ENCODE measurements at places on chromosomes 2 and 18.

DNA sequence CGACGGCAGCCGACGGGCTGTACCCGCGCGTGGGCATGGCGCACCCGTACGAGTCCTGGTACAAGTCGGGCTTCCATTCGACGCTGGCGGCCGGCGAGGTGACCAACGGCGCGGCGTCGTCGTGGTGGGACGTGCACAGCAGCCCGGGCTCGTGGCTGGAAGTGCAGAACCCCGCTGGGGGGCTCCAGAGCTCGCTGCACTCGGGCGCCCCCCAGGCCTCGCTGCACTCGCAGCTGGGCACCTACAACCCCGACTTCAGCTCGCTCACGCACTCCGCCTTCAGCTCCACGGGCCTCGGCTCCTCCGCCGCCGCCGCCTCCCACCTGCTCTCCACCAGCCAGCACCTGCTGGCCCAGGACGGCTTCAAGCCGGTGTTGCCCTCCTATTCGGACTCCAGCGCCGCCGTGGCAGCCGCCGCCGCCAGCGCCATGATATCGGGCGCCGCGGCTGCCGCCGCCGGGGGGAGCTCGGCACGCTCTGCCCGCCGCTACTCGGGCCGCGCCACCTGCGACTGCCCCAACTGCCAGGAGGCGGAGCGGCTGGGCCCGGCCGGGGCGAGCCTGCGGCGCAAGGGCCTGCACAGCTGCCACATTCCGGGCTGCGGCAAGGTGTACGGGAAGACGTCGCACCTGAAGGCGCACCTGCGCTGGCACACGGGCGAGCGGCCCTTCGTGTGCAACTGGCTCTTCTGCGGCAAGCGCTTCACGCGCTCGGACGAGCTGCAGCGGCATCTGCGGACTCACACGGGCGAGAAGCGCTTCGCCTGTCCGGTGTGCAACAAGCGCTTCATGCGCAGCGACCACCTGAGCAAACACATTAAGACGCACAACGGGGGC lies 2.0 kb downstream of the SP9 start:
- H3K27ac ChIP-seq = no peak overlapping the region
- peaks cover 24% of the 10 kb centered on the region for H3K36me3 ChIP-seq
- peaks cover 11% of the 10 kb centered on the region for H3K4me1 ChIP-seq
- peak; percentile 52 for ATAC-seq

- peak overlapping the region; percentile 75 for H3K4me3 ChIP-seq
- no peak for ATAC-seq
- H3K36me3 ChIP-seq = peaks cover 11% of the 10 kb centered on the region
- no peaks in the 10 kb centered on the region for H3K4me1 ChIP-seq
- peaks cover 53% of the 10 kb centered on the region for H3K27me3 ChIP-seq
Observed at GRCh38 chr18:25349926-25350487, 2.0 kb downstream of the ZNF521 start.

GRCh38 chr18:48036226-48036625 lies 105.8 kb upstream of the SMAD2 start:
- no peaks in the 10 kb centered on the region for H3K4me1 ChIP-seq
- ATAC-seq = no peak
- no peaks in the 10 kb centered on the region for H3K27me3 ChIP-seq
- no peaks in the 10 kb centered on the region for H3K36me3 ChIP-seq
- H3K4me3 ChIP-seq = no peak overlapping the region

DNA sequence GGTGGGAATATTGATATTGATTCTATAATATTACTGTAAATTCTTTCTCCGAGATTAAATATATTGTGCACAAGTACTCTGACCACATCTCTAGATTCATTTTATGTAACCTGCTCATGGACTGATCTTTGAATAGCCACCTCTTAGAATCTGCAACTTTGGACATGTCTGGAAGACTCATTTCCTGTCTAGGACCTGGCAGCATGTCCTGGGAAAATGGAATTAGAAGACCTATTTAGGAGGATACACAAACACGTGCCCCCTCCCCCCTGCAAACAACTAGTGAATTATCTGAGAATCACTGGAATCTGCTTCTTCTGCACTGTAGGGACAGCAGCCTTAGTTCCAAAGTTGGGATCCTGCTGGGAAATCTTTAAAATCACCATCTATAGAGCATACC lies 94.1 kb downstream of the UBE2E3 start:
- H3K4me1 ChIP-seq = no peaks in the 10 kb centered on the region
- H3K27me3 ChIP-seq = no peaks in the 10 kb centered on the region
- no peak overlapping the region for H3K4me3 ChIP-seq
- no peaks in the 10 kb centered on the region for H3K36me3 ChIP-seq
- no peak for ATAC-seq
- no peak overlapping the region for H3K27ac ChIP-seq

- peak; percentile 69 for ATAC-seq
- H3K27ac ChIP-seq = peak within 1 kb of the TSS; percentile 87
- peaks cover 6% of the 10 kb centered on the region for H3K4me1 ChIP-seq
- H3K4me3 ChIP-seq = peak within 1 kb of the TSS; percentile 80
Observed at GRCh38 chr2:10043256-10043905, at the start of gene KLF11. Gene KLF11, plus strand, starts transcription at chr2:10043550. Its CDS starts 167 bp downstream, at chr2:10043717.

- H3K27ac ChIP-seq = no peak overlapping the region
- H3K27me3 ChIP-seq = peaks cover under 1% of the 10 kb centered on the region
- H3K36me3 ChIP-seq = no peaks in the 10 kb centered on the region
- H3K4me3 ChIP-seq = no peak overlapping the region
Observed at GRCh38 chr18:50590593-50590992, 30.7 kb downstream of the MAPK4 start.

DNA sequence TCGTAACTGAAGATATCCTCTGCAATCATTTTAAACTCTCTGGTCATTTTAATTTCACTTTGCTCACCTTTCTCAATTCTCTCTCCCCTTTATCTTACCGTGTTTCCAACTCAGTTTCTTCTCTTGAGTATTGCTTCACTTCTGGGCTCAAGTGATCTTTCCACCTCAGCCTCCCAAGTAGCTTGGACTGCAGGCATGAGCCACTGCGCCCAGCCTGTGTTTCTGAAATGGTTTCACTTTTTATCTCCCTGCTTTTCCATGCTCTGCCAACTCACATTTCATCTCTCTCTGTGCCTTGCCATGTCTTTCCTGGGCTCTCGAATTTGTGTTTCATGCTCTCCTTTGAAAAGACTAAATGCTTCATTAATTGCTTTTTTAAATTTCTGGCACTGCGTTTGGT lies 30.5 kb upstream of the TMEM131 start:
- H3K36me3 ChIP-seq = no peaks in the 10 kb centered on the region
- no peak for ATAC-seq
- H3K27me3 ChIP-seq = peaks cover 18% of the 10 kb centered on the region
- peaks cover 15% of the 10 kb centered on the region for H3K4me1 ChIP-seq
- H3K27ac ChIP-seq = peak overlapping the region; percentile 65

- no peak for ATAC-seq
- H3K27me3 ChIP-seq = no peaks in the 10 kb centered on the region
- no peaks in the 10 kb centered on the region for H3K36me3 ChIP-seq
- H3K27ac ChIP-seq = no peak overlapping the region
- H3K4me3 ChIP-seq = no peak overlapping the region
- peaks cover 3% of the 10 kb centered on the region for H3K4me1 ChIP-seq
Observed at GRCh38 chr2:98896944-98897343, 39.1 kb downstream of the CRACDL start.

DNA sequence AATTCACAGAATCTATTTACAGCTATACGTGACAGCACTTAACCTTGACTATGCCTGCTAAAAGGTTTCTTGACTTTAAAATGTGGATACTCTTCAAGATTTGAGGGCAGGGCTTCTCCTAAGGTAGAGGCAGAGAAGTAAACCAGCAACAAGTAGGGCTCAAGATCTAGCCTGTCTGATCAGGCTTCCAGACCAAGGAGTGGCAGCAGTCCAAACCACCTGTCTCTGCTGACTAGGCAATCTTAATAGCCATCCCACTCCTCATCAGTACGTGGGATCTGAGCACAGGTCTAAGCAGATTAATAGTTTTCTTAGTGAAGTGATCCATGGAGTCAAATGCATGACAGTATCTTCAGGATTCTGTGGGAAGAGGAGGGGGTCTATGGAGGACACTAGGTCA lies 100.4 kb downstream of the GPD2 start:
- peaks cover 7% of the 10 kb centered on the region for H3K4me1 ChIP-seq
- H3K27me3 ChIP-seq = no peaks in the 10 kb centered on the region
- no peak overlapping the region for H3K4me3 ChIP-seq

GRCh38 chr18:57040175-57040574 lies 106.7 kb upstream of the BOD1L2 start:
- H3K4me1 ChIP-seq = no peaks in the 10 kb centered on the region
- no peak overlapping the region for H3K4me3 ChIP-seq
- no peaks in the 10 kb centered on the region for H3K36me3 ChIP-seq
- no peak for ATAC-seq
- H3K27ac ChIP-seq = no peak overlapping the region

- H3K4me1 ChIP-seq = no peaks in the 10 kb centered on the region
- no peaks in the 10 kb centered on the region for H3K27me3 ChIP-seq
- H3K4me3 ChIP-seq = no peak overlapping the region
- H3K27ac ChIP-seq = peak overlapping the region; percentile 61
- ATAC-seq = no peak
Observed at GRCh38 chr18:46134920-46135675, 30.9 kb downstream of the HAUS1 start.

DNA sequence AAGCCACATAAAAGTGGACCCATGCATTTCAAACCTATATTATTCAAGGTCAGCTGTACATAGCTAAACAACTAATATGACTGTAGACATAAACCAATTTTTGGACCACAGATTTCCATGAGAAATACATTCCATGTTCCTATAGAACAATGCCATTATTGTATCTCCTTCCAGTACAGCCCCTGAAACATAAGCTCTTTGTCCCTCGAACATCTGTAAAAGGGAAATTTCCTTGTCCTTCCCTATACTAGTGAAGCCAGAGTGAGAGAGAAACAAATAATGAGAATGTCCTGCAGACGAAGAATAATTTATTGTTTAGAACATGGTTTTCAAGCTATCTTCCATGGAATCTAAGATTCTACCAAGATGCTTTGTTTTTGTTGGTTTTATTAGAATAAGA lies 75.3 kb downstream of the GORASP2 start:
- ATAC-seq = no peak
- H3K27ac ChIP-seq = no peak overlapping the region
- peaks cover 7% of the 10 kb centered on the region for H3K4me1 ChIP-seq
- H3K27me3 ChIP-seq = no peaks in the 10 kb centered on the region
- H3K4me3 ChIP-seq = no peak overlapping the region
- peaks cover 91% of the 10 kb centered on the region for H3K36me3 ChIP-seq

DNA sequence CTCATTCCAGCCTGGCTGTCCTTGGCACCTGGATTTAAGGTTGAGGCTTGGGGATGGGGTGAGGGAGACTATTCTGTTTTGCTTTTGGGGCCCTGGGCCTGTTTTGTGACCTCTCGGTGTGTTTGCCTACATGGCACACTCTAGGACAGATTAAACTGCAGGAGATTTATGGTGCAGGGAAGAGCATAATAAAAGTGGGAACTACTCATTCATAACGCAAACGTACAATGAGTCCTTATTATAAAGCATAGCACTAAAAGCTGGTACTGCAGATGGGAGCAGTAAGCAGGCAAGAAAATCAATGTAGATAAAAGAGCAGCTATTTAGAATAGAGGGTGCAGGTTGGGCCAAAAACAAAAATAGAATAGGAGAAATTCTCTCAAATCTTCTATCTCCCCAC lies 238.4 kb downstream of the ACTR3 start:
- H3K4me1 ChIP-seq = no peaks in the 10 kb centered on the region
- H3K27ac ChIP-seq = no peak overlapping the region
- no peak for ATAC-seq
- no peaks in the 10 kb centered on the region for H3K36me3 ChIP-seq
- H3K27me3 ChIP-seq = peaks cover 16% of the 10 kb centered on the region

GRCh38 chr18:28768791-28769768 lies 592.1 kb upstream of the CDH2 start:
- no peaks in the 10 kb centered on the region for H3K4me1 ChIP-seq
- no peak overlapping the region for H3K4me3 ChIP-seq
- ATAC-seq = no peak
- no peaks in the 10 kb centered on the region for H3K36me3 ChIP-seq
- no peak overlapping the region for H3K27ac ChIP-seq

GRCh38 chr2:205405194-205405593 lies 277.1 kb upstream of the NRP2 start:
- H3K27me3 ChIP-seq = no peaks in the 10 kb centered on the region
- H3K4me3 ChIP-seq = no peak overlapping the region
- no peaks in the 10 kb centered on the region for H3K4me1 ChIP-seq
- H3K36me3 ChIP-seq = no peaks in the 10 kb centered on the region
- ATAC-seq = peak; percentile 70

GRCh38 chr2:171521361-171522051 lies 768 bp upstream of the CYBRD1 start:
- H3K36me3 ChIP-seq = no peaks in the 10 kb centered on the region
- H3K27me3 ChIP-seq = peaks cover 34% of the 10 kb centered on the region
- no peaks in the 10 kb centered on the region for H3K4me1 ChIP-seq
- peak overlapping the region; percentile 66 for H3K4me3 ChIP-seq
- no peak overlapping the region for H3K27ac ChIP-seq

- no peak overlapping the region for H3K27ac ChIP-seq
- no peaks in the 10 kb centered on the region for H3K36me3 ChIP-seq
- H3K4me1 ChIP-seq = no peaks in the 10 kb centered on the region
- ATAC-seq = no peak
Observed at GRCh38 chr18:44409515-44409914, 271.2 kb upstream of the SETBP1 start.

DNA sequence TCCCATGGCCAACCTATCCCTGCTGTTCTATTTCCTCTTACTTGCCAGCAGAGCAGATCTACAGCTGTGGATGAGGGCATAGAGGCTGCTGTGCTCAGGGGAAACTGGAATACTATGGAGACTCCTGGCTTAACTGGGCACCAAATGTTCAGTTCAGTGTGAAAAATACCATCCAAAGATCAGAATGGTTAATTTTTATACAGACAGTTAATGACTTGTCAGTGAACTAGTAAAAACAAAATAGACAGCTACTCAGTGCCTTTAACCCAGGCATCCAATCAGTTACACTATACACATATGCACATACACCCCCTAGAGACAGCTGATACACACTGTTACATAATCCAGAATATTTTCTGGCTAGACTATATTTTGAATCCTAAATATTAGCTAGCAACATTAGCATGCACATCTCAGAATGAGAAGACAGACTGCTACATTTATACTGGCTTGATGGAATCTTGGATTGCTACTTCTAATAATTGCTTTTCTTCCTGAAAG lies 59.1 kb upstream of the WIPF1 start:
- ATAC-seq = no peak
- no peaks in the 10 kb centered on the region for H3K27me3 ChIP-seq

- H3K27ac ChIP-seq = no peak overlapping the region
- no peak overlapping the region for H3K4me3 ChIP-seq
- no peaks in the 10 kb centered on the region for H3K27me3 ChIP-seq
- no peaks in the 10 kb centered on the region for H3K36me3 ChIP-seq
- H3K4me1 ChIP-seq = no peaks in the 10 kb centered on the region
Observed at GRCh38 chr2:52918551-52918950, 849.1 kb upstream of the CHAC2 start.

GRCh38 chr2:20573620-20574422 lies 77.1 kb downstream of the HS1BP3 start:
- ATAC-seq = no peak
- no peaks in the 10 kb centered on the region for H3K27me3 ChIP-seq
- peak overlapping the region; percentile 94 for H3K27ac ChIP-seq
- no peaks in the 10 kb centered on the region for H3K36me3 ChIP-seq
- peaks cover 20% of the 10 kb centered on the region for H3K4me1 ChIP-seq

- H3K36me3 ChIP-seq = no peaks in the 10 kb centered on the region
- ATAC-seq = no peak
- peaks cover 18% of the 10 kb centered on the region for H3K27me3 ChIP-seq
- no peak overlapping the region for H3K4me3 ChIP-seq
- no peak overlapping the region for H3K27ac ChIP-seq
Observed at GRCh38 chr18:77765468-77765867, 515.8 kb downstream of the GALR1 start.

All from activated T-helper 17 cell treated with anti-CD3 and anti-CD28 coated beads, Interleukin-2, amount 50 U/mL, for 72 hours (primary cell).